Osteoblast (primary cell): ENCODE measurements at places on chromosomes 6 and 20.
A peak's percentile ranks its signal among the peaks of the same experiment; 100 is the strongest.

DNA sequence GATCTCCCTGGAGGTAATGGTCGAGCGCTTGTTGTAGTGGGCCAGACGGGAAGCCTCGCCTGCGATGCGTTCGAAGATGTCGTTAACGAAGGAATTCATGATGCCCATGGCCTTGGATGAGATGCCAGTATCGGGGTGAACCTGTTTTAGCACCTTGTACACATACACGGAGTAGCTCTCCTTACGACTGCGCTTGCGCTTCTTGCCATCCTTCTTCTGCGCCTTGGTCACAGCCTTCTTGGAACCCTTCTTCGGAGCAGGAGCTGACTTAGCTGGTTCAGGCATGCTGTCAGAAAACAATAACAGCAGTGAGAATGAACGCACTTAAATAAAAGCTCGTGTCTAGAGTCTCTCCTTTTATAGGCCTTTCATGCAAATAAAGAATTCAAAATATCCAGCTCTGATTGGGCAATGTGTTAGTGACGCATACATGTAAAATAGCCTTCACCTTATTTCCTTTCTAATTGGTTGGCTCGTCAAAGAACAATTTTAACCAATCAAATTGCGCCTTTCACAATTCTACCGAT is 129.2 kb downstream of the HFE start:
- H3K4me1 ChIP-seq: peaks cover 20% of the 10 kb centered on the region
- H3K4me3 ChIP-seq: peak overlapping the region; percentile 75
- no peaks in the 10 kb centered on the region for H3K36me3 ChIP-seq
- no peaks in the 10 kb centered on the region for H3K27me3 ChIP-seq
- DNase-seq: peak; percentile 78

DNA sequence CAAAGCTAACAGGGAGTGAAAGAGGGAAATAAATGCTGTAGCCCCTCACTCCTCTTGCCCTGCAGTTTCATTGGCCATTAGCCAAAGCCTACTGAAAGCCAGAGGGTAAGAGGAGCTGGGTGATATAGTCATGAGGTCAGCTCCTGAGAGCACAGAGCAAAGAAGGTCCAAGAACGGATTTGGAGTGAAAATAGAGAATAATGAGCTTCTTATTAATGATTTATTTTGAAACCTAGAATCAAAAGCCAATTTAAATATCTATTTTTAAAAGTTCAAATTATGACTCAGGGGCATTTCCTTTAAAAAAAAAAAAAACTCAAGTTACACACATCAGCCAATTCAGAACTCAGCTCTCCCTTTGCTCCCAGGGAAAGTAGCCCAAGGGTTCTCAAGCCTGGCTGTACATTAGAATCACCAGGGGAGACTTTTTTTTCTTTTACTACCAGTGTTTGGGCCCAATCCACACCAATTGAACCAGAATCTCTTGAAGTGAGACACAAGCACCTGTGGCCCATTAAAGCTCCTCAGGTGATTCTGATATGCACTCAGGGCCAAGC is 79.1 kb downstream of the SNAP25 start:
- H3K27ac ChIP-seq: no peak overlapping the region
- peaks cover 5% of the 10 kb centered on the region for H3K27me3 ChIP-seq
- DNase-seq: no peak
- no peaks in the 10 kb centered on the region for H3K36me3 ChIP-seq
- H3K4me3 ChIP-seq: no peak overlapping the region

GRCh38 chr6:87806099-87806498 is 104.1 kb upstream of the AKIRIN2 start:
- H3K27me3 ChIP-seq: no peaks in the 10 kb centered on the region
- H3K4me3 ChIP-seq: no peak overlapping the region
- no peak overlapping the region for H3K27ac ChIP-seq

DNA sequence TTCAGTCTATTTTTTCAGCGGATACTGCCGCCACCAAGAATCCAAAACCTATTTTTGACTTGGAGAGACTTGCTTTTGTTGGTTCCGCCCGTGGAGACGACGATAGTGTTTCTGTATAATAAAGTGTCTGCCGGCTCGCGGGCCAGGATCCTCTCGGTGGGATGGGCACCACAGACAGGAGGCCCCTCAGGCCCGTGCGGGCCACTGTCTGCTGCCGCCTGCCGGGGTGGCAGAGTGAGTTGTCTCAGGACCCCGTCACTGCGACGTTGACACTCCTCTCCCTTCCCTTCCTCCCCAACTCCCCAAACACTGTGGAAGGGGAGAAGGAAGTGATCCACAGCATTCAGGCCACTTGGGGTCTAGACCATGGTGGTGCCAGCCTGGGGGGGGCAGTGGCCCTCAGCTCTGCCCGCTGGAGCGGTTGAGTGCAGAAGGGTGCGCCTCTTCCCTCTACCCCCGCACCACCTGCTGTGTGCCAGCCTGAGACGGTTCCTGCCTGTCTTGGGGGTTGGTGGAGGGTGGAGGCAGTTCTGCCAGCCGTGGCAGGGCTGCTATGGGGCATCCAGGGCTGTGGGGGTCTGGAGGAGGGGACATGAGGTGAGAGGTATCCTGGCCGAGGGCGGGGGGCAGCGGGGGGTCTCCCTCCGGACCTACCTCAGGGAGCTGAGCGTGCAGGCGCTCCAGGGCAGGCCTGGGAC is 17.5 kb downstream of the RBM38 start:
- no peaks in the 10 kb centered on the region for H3K4me1 ChIP-seq
- no peak overlapping the region for H3K4me3 ChIP-seq
- H3K27ac ChIP-seq: no peak overlapping the region
- no peaks in the 10 kb centered on the region for H3K27me3 ChIP-seq
- H3K36me3 ChIP-seq: no peaks in the 10 kb centered on the region

- H3K27me3 ChIP-seq: no peaks in the 10 kb centered on the region
- peaks cover 48% of the 10 kb centered on the region for H3K4me1 ChIP-seq
- no peak overlapping the region for H3K4me3 ChIP-seq
- H3K27ac ChIP-seq: no peak overlapping the region
These were observed 21.3 kb downstream of the PLCB1 start for GRCh38 chr20:8153281-8153908.

DNA sequence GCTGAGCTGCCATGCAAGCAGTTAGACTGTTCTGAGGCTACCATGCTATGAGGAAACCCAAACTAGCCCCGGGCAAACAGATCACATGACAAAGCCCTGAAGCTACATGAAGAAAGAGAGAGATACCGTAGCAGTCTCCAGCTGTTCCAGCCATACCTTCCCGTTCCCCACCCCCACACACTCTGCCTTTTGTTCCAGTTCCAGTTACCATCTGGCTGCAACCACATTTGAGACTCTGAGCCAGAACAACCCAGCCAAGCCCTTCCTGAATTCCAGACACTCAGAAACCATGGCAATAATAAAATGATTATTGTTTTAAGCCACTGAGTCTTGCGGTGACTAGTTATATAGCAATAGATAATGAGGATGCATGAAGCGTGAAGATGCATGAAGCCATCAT is 28.3 kb downstream of the RIN2 start:
- H3K27ac ChIP-seq: peak overlapping the region; percentile 89
- no peak for DNase-seq
- no peaks in the 10 kb centered on the region for H3K36me3 ChIP-seq
- peaks cover 34% of the 10 kb centered on the region for H3K4me1 ChIP-seq
- no peaks in the 10 kb centered on the region for H3K27me3 ChIP-seq

DNA sequence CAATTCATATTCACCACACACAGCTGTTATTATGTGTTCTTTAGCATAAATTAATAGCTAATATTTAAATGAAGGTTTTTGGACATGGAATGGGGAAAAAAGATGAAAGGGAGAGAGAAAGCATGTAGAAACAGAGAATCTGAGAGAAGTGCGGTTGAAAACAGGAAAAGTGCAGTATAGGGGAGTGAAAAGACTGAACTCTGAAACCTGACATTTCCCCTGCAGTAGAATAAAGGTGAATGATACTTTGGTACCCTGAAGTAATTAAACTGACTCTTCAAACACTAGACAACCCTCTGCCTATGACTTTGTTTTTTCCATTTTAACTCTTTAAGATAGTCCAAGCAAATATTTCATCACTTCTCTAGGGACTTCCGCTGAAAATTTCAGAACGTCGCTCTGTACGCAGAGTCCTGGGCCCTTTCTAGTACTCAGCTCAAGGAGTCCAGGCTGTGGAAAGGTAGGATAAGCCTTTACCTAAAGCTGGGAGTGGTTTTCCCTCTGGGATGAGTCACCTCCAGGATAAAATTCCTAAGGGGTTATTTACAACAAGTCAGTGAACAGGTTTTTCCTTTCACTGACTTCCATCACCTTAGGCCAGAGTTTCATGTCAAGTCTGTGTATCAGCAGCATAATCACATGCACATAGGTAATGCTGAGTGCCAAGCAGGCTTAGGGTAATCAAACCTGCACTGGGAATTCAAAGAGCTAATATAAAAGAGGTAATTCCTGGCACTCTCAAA is 614.5 kb downstream of the PKHD1 start:
- H3K36me3 ChIP-seq: no peaks in the 10 kb centered on the region
- no peaks in the 10 kb centered on the region for H3K27me3 ChIP-seq
- no peak for DNase-seq

DNA sequence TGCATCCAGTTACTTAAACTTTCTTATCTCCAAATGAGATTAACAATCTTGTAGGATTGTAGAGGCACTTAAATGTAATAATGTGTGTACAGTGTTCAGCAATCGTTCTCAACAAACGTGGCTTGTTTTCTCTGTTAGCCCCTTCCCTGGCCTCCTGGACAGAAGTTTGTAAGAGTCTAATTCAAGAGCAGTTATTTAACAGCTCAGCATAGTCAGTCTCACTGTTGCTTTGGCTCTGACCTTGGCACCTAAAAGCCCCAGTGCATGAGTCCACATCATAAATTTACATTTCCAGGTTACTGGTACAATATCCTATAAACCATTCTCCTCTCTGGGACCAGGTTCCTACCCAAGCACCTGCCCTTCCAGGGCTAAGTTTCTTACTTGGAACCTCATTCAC is 11.5 kb upstream of the PHF3 start:
- no peaks in the 10 kb centered on the region for H3K4me1 ChIP-seq
- no peak overlapping the region for H3K4me3 ChIP-seq
- H3K27me3 ChIP-seq: peaks cover 6% of the 10 kb centered on the region
- H3K36me3 ChIP-seq: no peaks in the 10 kb centered on the region
- no peak for DNase-seq

GRCh38 chr6:39980839-39981580 is 46.7 kb upstream of the MOCS1 start:
- H3K27me3 ChIP-seq: no peaks in the 10 kb centered on the region
- no peak for DNase-seq
- no peaks in the 10 kb centered on the region for H3K36me3 ChIP-seq
- H3K27ac ChIP-seq: no peak overlapping the region
- H3K4me1 ChIP-seq: no peaks in the 10 kb centered on the region

DNA sequence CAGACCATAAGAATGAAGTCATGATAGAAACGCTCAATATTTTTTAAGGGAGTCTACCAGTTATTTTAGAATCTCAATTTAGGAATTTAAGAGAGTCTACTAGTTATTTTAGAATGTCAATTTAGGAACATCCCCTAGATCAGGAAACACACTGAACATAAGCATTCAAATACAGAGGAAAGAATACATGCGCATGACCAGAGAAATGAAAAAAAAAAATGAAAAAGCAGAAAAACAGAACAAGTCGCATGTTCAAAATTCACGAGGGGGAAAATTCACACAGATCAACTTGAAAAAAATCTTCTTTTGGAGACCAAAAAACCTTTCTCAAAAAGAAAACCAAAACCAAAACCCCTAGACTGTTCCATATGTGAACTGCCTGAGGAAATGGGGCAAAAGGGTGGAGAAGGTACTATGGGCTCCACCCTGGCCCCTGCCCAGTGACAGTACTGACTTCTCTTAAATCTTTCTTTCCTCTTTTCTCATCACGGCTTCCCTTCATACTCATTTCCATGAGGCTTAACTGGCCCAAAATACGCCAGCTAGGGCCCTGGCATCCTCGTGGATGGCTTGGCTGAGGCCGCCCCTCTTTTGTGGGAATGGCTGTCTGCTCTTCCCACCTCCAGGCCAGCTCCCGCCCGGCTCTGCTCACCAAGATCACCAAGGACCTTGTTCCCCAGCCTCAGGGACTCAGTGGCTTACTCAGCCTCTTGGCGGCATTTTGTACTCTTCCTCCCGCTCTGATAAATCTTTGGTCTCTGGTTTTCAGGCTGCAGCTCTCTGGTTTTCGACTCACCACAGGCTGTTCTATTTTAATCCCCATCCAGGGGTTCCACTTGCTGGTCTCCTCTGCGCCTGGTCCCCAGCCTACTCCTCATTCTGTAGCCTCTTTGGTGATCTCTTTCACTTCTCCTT is 11.2 kb downstream of the ZBTB2 start:
- H3K4me1 ChIP-seq: peaks cover 20% of the 10 kb centered on the region
- peak overlapping the region; percentile 73 for H3K27ac ChIP-seq
- peaks cover 5% of the 10 kb centered on the region for H3K36me3 ChIP-seq
- peak; percentile 60 for DNase-seq
- no peaks in the 10 kb centered on the region for H3K27me3 ChIP-seq
- H3K4me3 ChIP-seq: peak overlapping the region; percentile 61

DNA sequence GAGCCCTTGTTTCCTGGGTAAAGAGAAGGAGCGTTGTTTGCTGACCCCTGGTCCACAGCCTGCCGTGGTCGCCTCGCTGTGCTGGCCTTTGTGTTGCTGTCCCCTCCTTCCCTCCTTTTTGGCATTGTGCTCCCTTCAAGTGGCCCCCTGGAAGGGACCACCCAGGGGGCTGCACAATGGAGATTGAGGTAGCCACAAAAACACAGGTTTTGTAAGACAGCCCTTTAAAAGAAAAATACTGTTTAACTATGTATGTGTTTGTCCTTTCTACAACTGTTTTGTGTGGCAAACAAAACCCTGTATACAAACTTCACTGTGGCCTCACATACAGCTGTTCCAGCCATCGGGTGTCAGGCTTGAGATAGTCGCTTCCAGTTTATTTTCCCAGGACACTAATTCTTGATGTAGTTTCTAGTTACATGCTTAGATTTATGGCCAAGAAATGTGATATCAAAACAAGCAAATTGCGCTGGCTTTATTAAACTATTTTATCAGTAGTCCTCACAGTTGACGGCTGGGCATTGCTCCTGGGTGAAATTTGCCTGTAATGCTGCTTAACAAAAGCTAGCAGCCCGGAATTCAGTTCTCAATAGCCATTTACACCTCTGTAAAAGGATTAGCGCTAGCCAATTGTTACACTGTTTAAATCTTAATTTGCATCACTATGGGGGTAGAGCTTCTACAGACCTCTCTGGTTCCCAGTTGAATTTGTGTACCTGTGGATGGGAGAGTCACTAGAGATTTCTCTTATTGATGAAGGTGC is 64.1 kb downstream of the KIZ start:
- H3K4me1 ChIP-seq: peaks cover under 1% of the 10 kb centered on the region
- no peak overlapping the region for H3K4me3 ChIP-seq
- no peaks in the 10 kb centered on the region for H3K27me3 ChIP-seq
- no peaks in the 10 kb centered on the region for H3K36me3 ChIP-seq
- H3K27ac ChIP-seq: no peak overlapping the region
